Right atrium auricular region (tissue), 2 donors: ENCODE measurements at places on chromosomes 3 and 15.

- DNase-seq = no peak
Measured at GRCh38 chr3:149658744-149659497, 1.1 kb upstream of the WWTR1 start.

DNA sequence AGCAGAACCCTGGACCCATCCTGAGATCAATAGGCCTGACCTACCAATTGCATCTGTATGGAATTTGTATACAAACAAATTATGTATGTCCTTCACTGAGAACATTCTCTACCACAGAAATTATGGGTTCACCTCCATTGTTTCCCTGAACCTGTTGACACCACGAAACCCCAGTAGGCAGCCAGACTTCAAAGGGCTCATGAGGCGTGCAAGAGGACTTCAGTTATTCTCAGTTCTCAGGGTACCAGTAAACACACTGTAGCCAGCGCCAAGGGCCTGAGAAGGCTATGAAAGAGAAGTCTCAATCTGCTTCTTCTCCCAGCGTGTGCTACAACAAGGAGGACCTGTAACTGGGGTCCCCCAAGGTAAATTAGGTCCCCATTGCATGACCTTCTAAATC is 254.9 kb upstream of the GOLGA6L4 start:
- no peak for DNase-seq

DNA sequence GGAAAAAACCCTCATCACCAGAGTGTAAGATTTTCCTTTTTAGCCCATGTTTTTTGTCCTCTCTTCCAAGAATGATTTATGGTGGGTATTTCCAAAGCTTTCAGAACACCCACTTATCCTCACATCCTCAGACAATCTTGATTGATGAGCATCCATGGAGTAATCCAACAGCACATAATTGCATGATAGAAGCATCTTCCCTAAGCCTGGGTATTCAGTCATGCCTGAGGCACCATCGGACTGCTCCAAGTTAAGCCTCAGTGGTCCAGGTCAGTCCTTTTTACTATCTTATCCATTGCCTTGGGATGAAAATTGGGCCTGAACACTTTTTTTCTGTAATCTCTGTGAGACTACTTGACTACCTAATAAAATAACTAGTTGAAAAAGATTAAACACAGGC is 676.0 kb upstream of the SEMA6D start:
- no peak for DNase-seq

GRCh38 chr15:57253500-57253899 is 122.8 kb upstream of the CGNL1 start:
- no peak for DNase-seq

DNA sequence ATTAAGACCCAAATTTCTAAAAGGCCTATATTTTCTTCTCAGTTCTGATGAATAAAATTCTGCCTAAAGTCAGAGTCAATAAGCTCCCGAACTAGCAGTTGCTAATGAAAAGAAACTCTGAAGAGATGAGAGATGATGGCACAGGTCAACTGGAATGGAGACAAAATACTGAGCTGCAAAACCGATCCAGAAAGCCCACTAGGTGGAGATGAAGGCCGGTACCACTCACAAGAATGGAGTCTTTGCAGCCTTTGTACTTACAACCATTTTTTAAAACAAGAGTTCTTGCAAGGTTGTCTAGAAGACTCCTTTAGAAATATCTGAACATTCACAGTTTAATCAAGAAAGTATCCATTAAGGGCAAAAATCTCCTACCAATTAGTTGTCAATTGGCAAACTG is 119.9 kb upstream of the TJP1 start:
- no peak for DNase-seq

GRCh38 chr3:25041871-25042584 is 386.0 kb upstream of the RARB start:
- no peak for DNase-seq
